ENCODE measurements at places on chromosomes 3 and 15.

GRCh38 chr3:46098319-46098761 is 71.1 kb upstream of the XCR1 start:
- no peak for DNase-seq

DNA sequence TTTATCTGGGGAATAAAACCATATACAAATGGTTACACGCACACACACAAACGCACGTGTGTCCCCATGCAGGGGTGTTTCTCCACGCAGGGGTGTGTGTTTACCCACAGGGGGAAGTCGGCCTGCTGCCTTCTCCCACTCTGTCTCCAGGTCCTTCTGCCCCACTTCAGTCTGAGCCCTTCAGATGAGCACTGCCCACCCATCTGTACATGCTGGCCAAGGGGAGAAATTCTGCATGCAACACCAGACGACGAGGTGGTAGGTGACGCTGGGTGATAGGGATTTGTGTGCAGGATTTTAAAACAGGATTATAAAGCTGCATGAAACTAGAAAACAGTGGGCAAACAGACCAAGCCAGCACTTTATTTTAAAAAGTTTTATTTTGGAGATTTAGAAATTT is 122.5 kb downstream of the TJP1 start:
- no peak for DNase-seq

GRCh38 chr3:33848624-33849347 is 50.4 kb downstream of the PDCD6IP start:
- no peak for DNase-seq

DNA sequence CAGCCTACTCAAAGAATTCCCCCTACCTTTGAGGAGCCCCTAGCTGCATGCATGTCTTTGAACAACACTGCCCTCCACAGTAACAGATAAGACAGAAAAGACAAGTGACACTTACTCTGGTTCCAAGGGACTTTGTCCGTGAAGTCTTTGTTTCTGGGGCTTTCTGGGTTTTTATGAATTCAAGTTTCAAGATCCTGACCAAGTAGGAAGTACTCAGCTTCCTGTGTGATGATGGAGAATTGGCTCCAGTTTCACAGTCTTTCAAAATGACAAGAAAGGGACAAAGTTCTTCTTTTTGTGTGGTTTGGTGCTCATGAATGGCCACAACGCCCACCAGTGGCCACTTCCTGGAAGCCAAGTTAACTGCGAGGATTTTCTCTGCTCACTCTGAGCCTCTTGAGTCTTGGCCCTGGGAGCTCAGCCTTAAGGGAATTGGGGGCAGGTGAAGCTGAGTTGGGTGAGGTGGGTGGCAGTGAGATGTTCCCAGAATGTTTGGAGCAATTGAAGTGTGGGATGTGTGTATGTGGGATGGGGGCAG is at the start of gene CCR1:
TSS of gene CCR1 (minus strand) at position 147 of the 538 bp plus-strand sequence. CDS start 4,000 bp downstream, outside the sequence.
- no peak for DNase-seq

DNA sequence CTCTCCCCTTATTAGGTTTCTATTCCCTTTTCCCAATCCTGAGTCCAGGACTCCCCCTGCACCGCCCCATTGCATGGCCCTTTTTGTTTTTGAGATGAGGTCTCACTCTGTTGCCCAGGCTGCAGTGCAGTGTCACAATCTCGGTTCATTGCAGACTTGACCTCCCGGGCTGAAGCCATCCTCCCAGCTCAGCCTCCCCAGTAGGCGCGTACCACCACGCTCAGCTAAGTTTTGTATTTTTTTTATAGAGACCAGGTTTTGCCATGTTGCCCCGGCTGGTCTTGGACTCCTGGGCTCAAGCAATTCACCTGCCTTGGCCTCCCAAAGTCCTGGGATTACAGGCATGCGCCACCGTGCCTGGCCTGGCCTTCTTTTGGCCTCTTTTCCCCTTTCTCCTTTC is 29.3 kb downstream of the PDIA5 start:
- DNase-seq, result no peak

GRCh38 chr15:37031198-37031597 is 69.2 kb downstream of the MEIS2 start:
- DNase-seq, result no peak

DNA sequence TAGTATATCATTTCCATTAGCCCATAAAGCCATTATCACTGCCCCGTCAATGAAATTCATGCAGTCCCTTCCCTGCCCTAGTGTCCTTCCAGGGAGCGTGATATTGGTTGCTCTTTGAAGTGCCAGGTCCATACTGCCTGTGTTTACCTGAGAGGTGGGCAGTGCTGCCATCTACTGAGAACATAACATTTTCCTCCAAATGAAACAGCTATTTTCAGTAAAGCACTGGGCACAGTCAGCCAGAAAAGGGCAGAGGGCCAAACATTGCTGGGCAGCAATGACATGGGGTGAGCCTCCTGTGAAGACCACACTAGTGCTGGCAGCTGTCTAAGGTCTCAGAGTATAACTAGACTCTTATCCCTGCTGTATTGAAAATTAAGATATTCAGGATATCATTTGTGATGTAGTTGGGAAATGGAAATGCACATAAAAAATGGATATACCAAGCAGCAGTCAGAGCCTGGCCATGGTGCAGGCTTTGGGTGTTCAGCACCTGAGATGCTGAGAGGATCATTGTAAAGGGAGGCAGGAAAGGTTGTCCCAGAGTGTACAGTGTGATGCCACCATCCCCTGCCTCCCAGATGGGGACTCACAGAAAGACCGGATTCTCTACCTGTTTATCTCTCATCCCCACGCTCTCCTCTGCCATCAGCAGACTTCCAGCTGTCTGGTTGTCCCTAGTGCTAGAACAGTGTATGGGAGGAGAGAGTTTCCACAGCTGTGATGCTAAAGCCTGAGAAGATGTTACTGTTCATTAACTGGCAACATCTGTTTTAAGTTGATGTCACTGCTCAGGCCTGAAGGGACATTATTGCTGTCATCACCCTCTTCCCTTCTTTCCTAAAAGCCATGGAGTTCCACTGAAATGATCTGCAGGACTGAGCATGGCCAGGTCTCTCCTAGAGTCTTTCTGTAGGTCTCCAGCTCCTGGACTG is 108.8 kb downstream of the ARNT2 start:
- no peak for DNase-seq

- DNase-seq, result no peak
Observed at GRCh38 chr3:158159714-158160113, 49.8 kb downstream of the RSRC1 start.

- no peak for DNase-seq
Observed at GRCh38 chr3:119530456-119530855, 29.0 kb downstream of the CD80 start.

- DNase-seq, result no peak
Observed at GRCh38 chr3:13120928-13121552, 47.8 kb upstream of the IQSEC1 start.

GRCh38 chr3:185926445-185926844 is 11.4 kb downstream of the TRA2B start:
- DNase-seq, result no peak

DNA sequence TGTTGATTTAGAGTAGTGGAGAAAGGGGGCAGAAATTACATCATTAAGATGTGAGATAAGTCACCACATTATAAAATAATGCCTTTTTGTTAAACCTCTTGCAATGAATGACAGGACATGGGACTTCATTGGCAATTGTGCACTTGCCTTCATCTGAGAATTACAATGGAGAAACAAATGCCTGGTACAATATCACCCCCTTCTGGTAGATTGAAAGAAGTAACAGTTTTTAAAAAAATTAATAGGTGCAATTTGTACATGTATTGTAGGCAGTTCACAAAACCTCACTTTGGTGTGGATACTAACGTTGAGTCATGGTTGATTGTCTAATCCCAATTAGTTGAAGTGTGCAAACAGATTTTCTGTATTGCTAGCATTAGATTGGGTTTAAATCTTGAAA is 4.6 kb upstream of the P2RY14 start:
- DNase-seq, result no peak

DNA sequence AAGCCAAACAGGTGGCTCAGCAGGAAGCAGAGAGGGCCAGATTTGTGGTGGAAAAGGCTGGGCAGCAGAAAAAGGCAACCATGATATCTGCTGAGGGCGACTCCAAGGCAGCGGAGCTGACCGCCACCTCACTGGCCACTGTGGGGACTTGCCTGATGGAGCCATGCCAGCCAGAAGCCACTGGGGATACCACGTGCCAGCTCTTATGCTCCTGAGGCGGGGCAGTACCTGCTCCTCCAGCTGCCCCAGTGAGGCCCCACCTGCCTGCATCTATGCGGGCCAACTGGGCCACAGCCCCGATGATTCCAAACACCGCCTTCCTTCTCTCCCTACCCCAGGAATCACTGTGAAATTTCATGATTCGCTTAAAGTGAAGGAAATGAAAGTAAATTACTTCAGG is 22.9 kb upstream of the ARIH1 start:
- DNase-seq, result no peak

DNA sequence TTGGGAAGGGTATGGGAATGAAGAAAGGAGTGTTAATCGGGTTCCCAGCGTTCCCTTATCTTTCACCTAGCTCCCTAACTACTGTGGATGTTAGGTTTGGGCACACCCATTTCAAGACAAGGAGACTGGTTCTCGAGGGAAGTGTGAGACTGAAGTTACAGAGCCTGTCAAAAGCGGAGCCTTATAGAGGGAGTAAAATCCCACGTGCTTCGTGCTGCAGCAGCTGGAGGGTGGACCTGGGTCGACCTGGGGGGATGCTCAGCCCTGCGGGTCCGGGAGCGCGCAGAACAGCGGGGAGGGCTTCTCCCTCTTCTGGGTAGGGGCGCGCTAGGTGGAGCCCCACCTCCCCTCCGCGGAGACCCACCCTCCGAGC is 314 bp upstream of the TMED3 start:
- DNase-seq, result no peak

- DNase-seq, result no peak
Observed at GRCh38 chr3:190024912-190025311, 95.8 kb downstream of the P3H2 start.

DNA sequence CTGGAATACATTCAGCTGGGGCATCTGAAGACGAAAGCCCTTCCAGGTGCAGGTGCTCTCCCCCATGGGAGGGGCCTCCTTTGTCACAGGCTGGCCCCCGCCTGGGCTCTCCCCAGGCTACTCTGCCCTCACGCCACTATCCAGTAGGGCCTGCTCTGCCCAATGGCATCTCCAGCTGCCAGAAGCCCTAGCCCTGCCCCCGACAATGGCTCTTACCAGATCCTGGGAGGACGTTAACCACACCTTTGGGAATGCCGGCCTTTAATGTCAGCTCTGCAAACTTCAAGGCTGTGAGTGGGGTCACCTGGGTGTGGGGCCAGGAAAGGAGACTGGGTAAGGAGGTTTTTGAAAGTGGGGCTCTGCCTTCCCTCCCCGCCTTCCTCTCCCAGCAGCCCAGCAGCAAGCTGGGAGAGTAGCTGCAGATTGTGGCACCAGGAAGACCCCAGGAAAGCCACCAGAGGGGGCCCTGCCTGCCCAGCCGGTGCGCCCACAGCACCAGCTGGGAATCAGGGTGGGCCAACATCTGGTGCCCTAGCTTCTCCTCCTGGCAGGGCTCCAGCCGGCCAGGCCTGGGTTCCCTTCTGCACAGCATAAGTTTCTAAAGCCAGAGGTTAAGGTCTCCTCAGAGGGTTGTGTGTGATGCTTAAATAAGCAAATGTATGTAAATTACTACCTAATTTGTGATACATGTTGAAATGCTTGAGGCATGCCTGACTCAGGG is 40.4 kb upstream of the SLC41A3 start:
- DNase-seq, result no peak

GRCh38 chr3:19738846-19739245 is 195.2 kb downstream of the EFHB start:
- no peak for DNase-seq

GRCh38 chr3:8442993-8443650 is 58.5 kb upstream of the LMCD1 start:
- DNase-seq, result no peak

DNA sequence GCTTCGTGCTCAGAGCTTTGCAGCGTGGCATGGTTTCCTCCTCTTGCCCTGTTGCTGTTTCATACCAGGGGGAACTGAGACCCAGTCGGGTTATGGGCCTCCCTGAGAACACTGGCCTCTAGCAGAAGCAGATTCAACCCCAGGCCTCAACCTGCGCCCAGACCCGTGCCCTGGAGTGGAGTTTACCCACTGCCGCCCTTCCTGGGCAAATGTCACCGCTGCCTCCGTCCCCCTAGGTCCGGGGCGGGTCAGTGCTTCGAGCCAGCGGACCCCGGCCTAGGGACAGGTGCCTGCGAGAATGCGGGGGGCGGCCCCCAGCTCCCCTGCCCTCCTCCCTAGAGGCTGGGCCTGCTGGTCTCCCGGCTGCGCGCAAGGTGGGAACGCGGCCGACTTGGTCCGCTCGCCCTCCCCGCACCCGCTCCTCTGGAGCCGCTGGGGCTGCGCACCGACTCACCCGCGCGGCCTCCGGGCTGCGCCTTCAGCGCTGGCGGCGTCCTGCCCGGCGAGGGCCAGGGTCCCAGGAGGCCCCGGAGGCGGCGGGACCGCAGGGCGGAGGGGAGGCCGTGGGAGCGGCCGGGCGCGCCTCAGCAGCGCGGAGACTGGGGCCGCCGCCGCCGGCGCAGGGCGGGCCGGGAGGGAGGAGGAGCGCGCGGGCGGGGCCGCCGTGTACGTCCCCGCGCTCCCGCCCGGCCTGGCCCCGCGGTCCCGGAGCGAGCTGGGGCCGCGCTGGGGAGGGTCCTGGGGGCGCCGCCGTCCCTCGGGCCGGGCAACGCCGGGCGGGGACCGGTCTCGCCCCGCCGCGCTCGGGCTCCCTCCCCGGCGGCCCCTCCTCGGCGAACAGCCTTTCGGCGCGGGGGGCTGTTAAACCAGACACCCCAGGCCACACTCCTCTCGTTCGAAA is at the start of gene PIGZ:
TSS of gene PIGZ (minus strand) at position 601 of the 901 bp plus-strand sequence. CDS start 16,802 bp downstream, outside the sequence.
- no peak for DNase-seq

DNA sequence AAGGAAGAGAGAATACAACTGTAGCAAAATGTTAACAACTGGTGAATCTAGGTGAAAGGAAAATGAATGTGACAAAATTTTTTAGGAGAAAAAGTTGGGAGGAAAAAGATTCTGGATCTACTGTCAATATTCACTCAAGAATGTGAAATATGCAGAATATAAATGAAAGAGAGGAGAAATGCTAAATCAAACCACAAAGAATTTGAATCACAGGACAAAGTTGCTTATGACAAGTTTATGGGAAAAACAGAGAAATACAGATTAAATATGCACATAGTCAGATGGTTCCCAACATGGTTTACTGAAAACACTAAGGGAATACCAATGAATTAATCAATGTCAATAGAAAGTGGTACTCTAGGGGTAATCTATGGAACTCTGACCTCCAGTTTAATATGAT is 27.6 kb downstream of the C3orf33 start:
- DNase-seq, result no peak

DNA sequence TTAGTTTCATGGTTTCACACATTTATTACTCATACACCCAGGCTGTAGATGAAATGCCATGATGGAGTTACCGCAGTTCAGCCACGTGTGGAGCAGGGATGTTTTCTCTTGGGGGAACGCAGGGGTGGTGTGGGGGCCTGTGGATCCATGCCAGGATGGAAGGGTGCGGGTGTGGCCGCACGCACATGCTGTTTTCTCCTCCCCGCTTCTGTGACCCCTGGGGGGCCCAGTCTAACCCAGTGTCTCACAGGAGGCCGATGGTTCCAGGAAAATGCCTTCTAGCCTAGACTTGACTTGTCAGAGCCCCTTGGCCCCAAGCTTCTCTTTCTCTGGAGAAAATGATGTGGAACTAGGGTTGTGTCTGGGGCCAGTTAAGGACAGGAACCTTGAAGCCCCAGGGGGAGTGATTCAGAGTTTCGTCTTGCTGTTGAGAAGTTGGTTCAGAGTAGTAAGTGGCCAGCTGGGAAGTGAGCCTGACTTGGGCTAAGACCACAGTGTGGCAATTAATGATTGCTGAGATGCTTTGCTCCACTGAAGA is 240.4 kb upstream of the BHLHE40 start:
- no peak for DNase-seq
